ENCODE measurements at places on chromosomes 11 and 22.
A peak's percentile ranks its signal among the peaks of the same experiment; 100 is the strongest.

DNA sequence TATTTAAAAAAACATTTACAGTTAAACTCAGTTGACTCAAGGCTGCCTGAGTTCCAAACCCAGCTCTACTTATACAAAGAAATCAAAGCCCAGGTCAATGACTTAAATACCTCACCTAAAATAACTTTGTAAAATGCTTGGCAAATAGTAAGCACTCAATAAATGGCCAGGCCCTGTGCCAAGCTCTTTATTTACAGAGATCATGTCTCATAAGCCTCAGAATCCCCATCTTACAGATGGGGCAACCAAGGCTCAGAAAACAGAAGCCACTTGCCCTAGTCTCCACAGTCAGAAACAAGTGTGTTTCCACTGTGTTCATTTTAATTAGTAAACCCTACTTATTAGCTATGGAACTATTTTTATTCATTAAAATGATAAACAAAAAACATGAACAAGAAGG is 30.5 kb upstream of the TTC28 start:
- no peak for DNase-seq

- peak; percentile 10 for DNase-seq
These were observed 2.8 kb upstream of the CABP7 start for GRCh38 chr22:29716814-29717545.

DNA sequence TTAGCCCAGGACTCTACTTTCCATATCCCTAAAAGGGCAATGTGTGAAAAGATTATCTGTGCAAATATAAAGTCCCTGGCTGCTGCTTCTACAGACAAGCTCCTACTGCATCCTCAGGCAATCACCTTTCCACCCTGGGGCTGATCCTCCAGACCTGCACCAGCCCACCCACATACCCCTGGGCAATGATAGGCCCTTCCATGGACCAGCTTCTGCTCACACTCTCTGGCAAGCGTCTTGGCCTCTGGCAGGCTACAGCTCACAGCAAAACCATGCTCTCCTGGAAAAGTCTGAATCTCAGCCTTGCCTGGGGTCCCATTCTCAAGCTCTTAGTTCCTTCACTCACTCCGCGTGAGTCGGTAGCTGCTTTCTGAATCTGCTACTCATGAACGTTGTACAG is 69.5 kb downstream of the IGLL5 start:
- DNase-seq = no peak

- no peak for DNase-seq
These were observed 737.2 kb downstream of the LRRC4C start for GRCh38 chr11:40722179-40722795.

GRCh38 chr11:57983191-57983590 is 40.5 kb upstream of the OR9Q1 start:
- DNase-seq = no peak

DNA sequence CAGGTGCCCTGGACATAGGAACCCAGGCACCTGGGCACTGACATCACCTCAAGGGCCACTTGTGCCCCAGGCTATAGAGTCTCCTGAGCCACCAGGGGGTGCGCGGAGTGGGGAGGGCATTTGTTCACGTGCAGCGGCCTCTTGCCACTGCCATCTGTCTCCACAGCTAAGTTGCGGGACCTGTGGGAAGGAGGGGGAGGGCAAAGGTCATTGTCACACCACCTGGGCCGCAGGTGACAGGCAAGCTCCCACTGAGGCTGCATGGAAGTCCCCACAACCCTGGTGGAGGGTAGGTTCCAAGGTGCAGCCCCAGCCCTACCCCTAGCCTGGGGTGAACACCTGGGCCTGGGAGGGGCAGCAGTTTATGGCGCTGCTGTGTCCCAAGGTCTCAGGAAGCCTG is 79.5 kb downstream of the PIWIL3 start:
- no peak for DNase-seq

DNA sequence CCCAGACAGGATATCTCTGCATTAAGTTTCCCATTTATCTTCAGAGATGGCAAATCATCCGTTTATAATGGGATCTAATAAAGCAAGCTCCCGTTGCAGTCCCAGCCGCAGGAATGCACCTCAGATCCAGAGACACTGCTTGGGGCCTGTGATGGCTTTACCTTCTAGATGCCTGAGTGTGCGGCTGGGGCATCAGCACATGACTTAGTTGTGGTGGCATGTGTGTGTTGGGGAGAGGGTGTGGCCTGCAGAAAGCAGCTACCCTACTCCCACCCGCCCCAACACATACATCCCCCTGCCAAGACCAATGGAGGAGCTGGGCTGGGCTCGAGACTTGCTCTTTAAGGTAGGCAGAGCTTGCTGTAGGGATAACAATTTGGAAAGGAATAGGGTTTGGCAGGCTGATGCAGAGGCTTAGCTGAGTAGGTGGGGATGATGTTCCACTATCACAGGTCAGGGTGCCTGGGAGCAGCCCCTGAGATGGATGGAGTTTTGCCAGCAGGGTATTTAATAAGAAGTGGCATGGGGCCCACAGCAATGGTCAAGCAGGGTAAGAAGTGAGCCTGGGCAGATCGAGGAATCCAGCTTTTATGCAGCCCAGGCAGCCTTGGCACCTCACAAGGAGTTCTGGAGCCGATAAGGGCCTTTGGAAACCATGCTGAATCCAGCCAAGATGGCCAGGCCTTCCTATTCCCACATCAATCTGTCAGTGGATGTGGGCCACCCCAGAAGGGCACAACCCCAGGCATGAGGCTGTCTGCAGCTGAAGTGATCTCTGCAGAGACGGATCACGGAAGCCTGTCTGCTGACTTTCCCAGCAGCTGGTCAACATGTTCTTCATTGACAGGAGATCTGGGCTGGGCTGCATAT is 601.3 kb downstream of the BUD13 start:
- DNase-seq = no peak

DNA sequence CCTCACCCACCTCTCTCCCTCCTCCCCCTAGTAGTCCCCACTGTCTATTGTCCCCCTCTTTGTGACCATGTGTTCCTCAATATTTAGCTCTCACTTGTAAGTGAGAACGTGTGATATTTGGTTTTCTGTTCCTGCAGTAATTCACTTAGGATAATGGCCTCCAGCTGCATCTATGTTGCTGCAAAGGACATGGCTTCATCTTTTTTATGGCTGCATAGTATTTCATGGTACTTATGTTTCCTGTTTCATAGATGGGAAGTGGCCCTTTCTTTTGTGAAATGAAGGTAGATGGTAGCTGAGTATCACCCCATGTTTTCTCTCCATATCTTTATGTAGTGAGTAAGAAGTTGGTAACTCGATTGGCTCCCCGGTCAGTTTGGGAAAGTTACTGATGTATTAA is 66.6 kb upstream of the CREB3L1 start:
- no peak for DNase-seq

DNA sequence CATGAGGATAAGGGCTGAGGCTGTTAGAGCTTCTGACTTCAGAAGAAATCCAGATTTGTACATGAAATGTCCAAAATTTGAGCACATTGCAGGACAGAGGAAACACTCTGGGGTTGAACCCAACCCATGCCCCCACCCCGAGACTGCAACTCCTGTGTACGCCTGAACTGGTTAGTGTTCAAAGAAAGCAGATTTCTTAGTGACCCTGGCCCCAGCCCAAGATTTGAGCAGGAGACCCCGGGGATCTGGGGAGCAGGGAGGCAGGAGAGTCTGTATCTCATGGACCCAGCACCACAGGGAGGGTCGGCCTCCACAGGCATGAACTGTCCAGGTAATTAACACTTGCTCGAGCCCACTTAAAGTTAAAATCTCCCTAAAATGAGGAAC is 69.3 kb upstream of the WNT7B start:
- no peak for DNase-seq

GRCh38 chr11:8258784-8259183 is 4.9 kb downstream of the LMO1 start:
- DNase-seq = peak; percentile 59

DNA sequence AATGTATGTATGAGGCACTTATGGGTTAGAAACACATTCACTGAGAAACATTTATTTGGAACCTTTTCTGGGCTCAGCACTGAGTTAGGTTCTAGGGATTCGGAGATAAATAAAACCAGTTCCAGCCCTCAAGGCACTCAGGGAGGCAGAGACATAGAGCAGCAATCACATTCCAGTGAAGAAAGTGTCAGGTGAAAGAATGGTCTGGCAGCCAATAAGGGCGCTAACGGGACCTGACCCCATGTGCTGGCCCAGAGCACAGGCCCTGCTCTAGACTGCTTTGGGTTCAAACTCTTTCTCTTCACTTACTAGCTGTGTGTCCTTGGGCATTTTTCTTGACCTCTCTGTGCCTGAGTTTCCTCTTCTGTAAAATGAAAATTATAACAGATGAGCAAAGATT is 146.0 kb upstream of the SYT13 start:
- DNase-seq = no peak

- peak; percentile 90 for DNase-seq
These were observed 32.2 kb upstream of the PLET1 start for GRCh38 chr11:112292785-112293407.

DNA sequence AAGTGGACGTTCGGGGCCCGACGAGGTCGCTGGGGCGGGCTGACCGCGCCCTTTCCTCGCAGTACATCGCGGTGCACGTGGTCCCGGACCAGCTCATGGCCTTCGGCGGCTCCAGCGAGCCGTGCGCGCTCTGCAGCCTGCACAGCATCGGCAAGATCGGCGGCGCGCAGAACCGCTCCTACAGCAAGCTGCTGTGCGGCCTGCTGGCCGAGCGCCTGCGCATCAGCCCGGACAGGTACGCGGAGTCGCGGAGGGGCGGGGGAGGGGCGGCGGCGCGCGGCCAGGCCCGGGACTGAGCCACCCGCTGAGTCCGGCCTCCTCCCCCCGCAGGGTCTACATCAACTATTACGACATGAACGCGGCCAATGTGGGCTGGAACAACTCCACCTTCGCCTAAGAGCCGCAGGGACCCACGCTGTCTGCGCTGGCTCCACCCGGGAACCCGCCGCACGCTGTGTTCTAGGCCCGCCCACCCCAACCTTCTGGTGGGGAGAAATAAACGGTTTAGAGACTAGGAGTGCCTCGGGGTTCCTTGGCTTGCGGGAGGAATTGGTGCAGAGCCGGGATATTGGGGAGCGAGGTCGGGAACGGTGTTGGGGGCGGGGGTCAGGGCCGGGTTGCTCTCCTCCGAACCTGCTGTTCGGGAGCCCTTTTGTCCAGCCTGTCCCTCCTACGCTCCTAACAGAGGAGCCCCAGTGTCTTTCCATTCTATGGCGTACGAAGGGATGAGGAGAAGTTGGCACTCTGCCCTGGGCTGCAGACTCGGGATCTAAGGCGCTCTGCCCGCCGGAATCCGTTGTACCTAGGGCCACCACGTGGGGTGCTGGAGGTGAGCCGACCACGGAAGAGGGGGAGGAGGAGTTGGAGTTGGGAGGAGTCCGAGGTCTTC is 771 bp downstream of the MIF start:
- DNase-seq = no peak

GRCh38 chr11:2077061-2077802 is 62.0 kb downstream of the IGF2 start:
- no peak for DNase-seq

DNA sequence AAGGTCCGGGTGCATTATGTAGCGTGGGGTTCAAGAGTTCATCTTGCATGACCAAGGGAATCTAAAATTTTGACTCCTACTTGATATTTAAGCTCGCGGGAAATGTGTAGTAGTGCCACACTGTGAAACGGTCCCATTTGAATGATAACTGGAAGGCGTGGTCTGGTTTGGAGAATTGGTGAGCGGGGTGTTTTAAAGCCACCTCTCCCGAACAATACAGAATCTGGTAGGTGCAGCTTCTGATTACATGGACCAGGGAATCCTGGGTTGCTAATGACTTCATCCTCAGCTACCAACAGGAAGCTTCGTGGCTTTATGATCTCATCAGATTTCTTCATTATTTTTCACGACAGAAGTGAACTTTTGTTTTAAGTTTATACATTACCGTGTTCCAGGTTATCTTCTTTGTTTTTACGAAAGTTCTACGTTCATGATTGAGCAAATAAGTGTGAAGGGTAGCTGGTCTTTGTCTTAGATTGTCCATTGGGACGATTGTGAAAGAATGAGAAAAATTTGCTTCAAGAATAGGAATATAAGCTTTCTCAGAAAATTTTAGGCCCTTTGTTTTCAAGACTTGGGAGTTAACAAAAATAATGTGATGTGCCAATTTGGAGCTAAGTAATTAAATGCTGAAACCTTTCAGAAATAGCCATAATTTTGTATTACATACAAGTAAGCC is 1.7 kb downstream of the QSER1 start:
- DNase-seq = peak; percentile 29

- peak; percentile 11 for DNase-seq
These were observed 1209.3 kb downstream of the BRD1 start for GRCh38 chr22:48618326-48618725.

- no peak for DNase-seq
These were observed 782 bp downstream of the TMEM109 start for GRCh38 chr11:60914633-60915247.

- no peak for DNase-seq
These were observed 213.5 kb downstream of the CTTN start for GRCh38 chr11:70611821-70612220.

GRCh38 chr22:25382762-25383161 is 163.3 kb downstream of the CRYBB2 start:
- DNase-seq = no peak

DNA sequence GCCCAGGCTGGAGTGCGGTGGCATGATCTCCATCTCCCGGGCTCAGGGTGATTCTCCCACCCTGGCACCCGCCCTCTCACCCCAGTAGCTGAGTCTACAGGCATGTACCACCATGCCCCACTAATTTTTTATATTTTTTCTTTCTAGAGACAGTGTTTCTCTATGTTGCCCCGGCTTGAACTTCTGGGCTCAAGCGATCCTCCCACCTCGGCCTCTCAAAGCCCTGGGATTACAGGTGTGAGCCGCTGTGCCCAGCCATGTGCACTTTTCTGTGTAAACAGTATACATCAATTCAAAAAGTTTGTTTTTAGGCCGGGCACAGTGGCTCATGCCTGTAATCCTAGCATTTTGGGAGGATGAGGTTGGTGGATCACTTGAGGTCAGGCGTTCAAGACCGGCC is 14.7 kb downstream of the GRIK4 start:
- no peak for DNase-seq

DNA sequence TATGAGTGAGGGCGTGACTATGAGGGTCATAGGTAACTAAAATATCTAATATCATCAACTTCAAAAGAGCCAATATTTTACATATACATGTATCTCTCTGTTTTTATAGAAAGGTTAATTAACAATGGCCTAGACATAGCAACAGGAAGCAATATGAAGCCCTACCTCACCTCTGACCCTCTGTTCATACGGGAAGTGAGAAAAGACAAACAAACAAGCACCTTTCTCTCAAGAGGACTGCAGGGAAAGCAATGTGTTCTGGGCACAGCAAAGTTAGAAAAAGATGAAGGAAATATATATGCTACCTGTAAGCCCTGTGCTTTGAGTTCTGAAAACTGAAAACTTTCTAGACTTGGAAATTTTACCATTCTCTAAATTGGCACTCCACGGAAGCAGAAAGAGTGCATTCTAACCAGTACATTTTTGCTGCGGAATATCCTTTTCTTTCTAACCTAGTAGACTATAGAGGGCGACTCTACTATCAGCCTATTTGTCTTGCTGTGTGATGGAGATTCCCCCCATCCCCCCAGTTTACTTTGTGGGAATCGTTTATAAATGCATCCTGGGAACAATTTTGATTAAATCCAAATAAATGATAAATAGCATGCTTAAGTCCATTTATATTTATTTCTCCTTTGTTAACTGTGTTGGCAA is 830.4 kb upstream of the FAT3 start:
- no peak for DNase-seq

All from AG09309 (cell line).